ENCODE measurements at places on chromosomes 2 and 18.
A peak's percentile ranks its signal among the peaks of the same experiment; 100 is the strongest.

- no peak for DNase-seq
These were observed 52.7 kb downstream of the ABCB11 start for GRCh38 chr2:168978461-168978861.

DNA sequence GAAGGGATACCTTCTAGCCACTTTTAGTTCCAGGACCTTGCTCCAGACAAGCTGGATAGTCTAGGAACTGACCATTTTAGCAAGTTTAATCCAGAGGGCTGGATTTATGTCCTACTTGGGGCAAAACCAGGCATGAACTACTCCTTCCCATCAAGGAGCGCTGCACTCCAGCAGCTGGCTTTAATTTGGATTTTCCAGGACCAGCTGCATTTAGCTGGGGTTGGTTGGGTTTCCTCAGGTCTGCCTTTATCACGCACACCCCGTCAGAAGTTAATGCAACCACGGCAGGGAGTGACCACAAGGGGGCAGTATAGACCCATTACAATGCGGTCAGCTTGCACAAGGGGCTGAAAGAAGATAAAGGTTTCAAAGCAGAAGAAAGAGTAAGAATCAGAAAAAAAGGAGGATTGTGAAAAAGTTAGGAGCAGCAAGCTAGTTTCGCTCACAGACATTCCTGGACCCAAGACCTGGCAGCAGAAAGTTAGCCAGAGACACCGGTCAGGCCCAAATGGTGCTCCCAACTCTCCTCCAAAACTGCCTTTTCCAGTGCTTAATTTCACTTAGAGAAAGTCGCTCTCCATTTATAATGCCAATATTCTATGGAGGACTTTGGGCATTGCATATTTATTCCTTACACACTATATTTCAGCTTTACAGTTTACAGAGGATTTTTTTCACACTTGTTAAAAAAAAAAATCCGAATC lies 40.1 kb downstream of the SLC4A1AP start:
- DNase-seq = peak; percentile 71

- no peak for DNase-seq
These were observed 132.1 kb upstream of the MAP3K20 start for GRCh38 chr2:172943539-172943938.

- DNase-seq = no peak
These were observed 10.6 kb downstream of the CUL3 start for GRCh38 chr2:224574423-224575084.

- no peak for DNase-seq
These were observed 416.1 kb downstream of the LPIN1 start for GRCh38 chr2:12162269-12163247.

DNA sequence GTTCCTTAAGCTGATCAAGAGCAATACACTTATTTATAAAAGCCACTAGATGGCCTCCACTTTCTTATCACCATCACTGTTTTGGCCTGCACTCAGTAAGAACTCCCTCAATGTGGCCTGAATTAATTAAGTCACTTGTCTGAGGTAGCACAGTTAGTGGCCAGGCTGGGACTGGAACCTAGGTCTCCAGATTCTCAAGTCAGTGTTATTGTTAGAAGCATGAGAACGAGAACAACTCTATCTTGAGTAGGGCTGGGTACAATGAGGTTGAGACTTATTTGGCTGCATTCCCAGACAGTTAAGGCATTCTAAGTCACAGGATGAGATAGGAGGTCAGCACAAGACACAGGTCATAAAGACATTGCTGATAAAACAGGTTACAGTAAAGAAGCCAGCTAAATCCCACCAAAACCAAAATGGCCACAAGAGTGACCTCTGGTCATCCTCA lies 115.8 kb downstream of the SS18 start:
- DNase-seq = no peak

DNA sequence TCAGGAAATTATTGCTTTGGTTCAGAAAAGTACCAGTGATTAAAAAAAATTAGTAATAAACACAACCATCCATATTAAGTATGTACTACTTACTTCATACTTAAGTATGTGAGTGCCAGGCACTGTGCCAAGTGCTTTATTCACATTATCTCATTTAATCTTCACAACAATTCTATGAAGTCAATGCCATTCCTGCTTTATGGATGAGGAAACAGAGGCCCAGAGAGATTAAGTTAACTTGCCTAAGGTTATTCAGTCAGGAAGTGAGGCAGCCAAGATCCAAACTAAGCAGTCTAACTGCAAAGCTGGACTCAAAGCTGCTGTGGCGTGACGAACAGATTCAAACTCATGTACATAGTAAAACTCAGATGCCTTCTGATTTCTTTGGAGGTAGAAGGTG lies 22.3 kb downstream of the DTNB start:
- no peak for DNase-seq

GRCh38 chr2:178679891-178680290 lies 127.3 kb downstream of the TTN start:
- DNase-seq = no peak

GRCh38 chr2:97779141-97779540 lies 65.8 kb downstream of the ZAP70 start:
- no peak for DNase-seq

- DNase-seq = no peak
These were observed 52.7 kb upstream of the NCK2 start for GRCh38 chr2:105691947-105692390.

DNA sequence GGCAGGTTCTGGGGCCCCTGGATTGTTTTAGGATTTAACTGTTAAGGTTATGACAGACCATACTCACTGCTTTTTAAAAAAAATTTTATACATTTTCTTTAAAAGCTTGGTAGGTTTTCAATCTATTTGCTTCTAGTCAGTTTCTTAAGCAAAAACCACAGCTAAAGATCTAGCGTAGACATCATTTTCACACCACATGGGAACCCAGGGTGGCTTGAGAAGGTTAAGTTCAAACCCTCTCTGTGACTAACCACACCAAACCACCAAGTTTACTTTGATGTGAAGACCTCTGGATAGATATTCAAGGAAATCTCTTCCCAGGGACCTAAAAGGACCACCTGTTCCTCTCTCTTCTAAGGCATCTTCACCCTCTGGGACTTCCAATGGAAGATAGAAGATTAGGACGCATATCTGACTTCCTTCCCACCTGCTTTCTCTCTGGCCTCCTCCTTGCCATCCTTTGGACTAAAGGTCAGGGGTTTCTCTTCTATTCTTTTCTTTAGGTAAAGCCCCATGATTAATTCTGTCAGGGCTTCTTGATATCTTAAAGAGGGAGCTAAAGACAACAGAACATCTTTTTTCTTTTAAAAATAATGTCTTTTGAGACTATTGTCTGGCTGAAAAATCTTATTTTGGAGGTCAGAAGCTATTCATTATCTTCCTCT lies 32.3 kb downstream of the FOSL2 start:
- DNase-seq = no peak

- DNase-seq = no peak
These were observed 110.9 kb downstream of the FTCDNL1 start for GRCh38 chr2:199740111-199740428.

DNA sequence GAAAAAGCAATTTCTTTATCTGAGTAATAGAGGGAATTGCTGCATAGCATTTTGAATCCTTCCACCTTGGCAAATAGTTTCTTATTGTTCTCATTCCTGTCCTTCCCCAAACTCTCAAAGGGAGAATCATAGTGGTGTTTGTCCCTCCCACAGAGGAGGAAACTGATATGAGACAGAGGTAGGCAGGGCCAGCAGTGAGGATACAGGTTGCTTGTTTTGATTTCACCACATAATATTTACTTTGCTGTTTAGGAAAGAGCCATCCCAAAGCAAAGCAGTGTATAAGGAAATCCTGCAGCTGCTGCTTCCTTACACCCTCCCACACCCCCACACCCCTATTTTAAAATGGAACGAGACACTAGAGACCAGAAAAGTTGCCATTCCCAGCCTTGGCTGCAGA lies 195.3 kb downstream of the SETBP1 start:
- no peak for DNase-seq

GRCh38 chr18:44668270-44668975 lies 12.3 kb upstream of the SETBP1 start:
- DNase-seq = no peak

- no peak for DNase-seq
These were observed 12.3 kb upstream of the KCNJ3 start for GRCh38 chr2:154686162-154686561.

DNA sequence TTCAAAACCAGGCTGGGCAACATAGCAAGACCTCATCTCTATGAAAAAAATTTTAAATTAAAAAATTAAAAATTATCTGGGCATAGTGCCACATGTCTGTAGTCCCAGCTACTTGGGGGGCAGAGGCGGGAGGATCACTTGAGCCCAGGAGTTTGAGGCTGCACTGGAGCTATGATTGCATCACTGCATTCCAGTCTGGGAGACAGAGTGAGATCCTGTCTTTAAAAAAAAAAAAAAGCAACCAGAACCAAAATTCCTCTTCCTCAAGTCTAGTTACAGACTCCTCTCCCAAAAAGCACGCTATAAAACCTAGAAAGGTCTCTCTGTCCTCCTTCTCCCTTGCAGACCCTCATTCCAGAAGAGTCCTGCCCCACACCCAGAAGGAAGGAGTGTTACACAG lies 23.9 kb downstream of the TNFAIP6 start:
- no peak for DNase-seq

DNA sequence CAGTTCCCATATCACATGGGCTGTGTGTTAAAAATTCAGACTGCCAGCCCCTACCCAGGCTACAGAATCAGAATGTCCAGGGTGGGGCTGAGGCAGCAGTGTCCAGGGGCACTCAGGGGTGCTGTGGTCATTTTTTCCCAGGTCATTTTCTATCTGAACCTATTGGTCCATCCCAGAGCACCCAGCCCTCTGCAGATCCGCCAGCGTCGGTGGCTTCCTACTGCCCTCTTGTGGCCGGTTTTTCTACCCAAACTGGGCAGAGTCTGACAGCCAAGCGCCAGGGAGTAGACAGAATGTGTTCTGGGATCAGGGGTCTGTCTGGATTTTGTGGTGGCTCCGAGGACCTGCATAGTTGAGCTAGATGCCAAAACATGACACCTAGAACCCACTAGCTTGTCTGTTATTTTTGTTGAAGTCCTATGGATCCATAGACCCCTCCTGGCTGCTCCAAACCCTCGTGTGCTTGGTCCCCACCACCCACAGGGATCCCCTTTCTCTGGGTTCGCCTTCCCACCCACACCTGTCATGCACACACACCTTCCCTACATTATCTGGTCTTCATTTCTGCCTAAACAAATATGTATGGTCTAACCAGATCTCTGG lies 34.1 kb upstream of the RMDN2 start:
- peak; percentile 15 for DNase-seq
